ENCODE measurements at places on chromosomes 13 and 19. TPM values are rescaled to one million over a fixed set of nuclear protein-coding genes. Genes with fewer than 3 reads are reported as not detected.

Gene LRG1
- total RNA-seq, result not detected

Gene FUT3
- not detected for total RNA-seq

Gene SOX21
- total RNA-seq, result not detected

Gene MEIOSIN
- total RNA-seq, result not detected

Gene NLRP9
- total RNA-seq, result not detected

Gene ACER1
- total RNA-seq, result not detected

Gene PLA2G4C
- total RNA-seq, result 2.7 TPM

Gene ZNF223
- total RNA-seq, result 4.2 TPM

Gene ZNF266
- total RNA-seq, result 8.7 TPM

Gene ZNF296
- not detected for total RNA-seq

Gene ERFL
- under 0.01 TPM for total RNA-seq

Measured in smooth muscle cell of the coronary artery (primary cell).